ENCODE measurements at places on chromosomes 2 and 18. TPM values are rescaled to one million over a fixed set of nuclear protein-coding genes. Genes with fewer than 3 reads are reported as not detected.

The MYL12B gene
- 568 TPM for polyA plus RNA-seq

GRCh38 chr2:147204102-147204501 lies 640.7 kb upstream of the ACVR2A start:
- no peak for DNase-seq

- no peak for DNase-seq
Observed at GRCh38 chr2:86000131-86000937, 105.4 kb downstream of the POLR1A start.

- DNase-seq = no peak
Observed at GRCh38 chr2:201448061-201448460, 3.2 kb downstream of the TRAK2 start.

GRCh38 chr2:238096311-238097011 lies 3.7 kb upstream of the ESPNL start:
- no peak for DNase-seq

DNA sequence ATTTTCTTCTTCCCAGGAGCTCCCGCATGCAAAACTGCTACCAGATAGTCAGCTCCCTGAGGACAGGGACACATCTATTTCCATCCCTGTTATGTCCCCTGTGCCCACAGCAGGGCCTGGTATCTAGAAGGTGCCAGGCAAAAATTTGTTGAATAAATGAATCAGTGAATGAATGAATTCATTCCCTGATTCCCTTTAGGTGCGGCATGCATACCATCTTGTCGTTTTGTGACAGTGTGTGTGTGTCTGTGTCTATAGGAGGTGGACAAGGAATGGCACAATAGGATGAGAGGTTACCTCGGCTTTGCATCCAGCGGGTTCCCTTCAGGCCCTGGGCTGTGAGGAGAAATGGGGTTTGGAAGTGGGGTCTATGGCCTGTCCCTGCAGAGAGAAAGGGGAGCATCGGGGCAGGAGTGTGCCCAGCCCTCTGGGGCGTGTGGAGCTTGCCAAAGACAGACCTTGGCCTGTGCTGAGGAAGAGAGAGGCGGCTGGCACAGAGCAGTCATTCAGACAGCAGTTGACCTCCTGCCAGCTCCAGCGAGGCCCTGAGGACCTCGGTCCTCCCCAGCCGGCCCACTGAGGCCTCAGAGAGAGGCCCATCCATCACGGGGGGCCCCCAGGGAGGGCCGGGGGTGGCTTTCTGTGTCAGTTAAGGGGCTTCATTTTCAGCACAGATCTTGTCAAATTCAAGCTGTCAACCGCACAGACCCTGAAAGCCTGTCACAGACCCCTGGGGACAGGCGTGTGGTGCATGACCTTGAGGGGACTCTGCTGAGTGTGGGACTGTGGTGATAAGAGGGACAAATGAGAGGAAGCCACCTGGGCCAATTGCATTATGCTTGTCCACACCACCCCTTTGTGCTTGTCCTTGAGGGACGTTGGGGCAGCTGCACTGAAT lies 125.9 kb upstream of the CXCR4 start:
- DNase-seq = no peak

GRCh38 chr2:47519604-47520301 lies 116.8 kb downstream of the MSH2 start:
- DNase-seq = no peak

DNA sequence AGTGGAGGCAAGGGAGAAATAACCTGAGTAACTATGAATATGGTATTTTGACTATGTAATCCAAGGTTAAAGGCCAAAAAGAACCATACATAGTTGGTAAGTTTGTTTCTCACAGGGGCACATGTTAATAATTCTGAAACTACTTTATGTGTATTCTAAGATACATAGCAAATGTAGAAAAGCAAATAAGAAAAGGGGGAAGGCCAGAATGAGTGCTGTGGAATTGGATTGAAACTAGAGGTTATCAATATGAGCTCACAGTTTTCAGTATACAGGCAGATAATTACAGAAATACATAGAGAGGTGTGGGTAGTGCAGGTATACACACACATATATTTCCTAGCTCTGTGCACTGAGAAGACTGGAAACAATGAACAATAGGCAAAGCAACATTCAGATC lies 13.7 kb downstream of the INO80C start:
- DNase-seq = no peak

- no peak for DNase-seq
Observed at GRCh38 chr2:12929758-12930157, 213.0 kb downstream of the TRIB2 start.

- DNase-seq = no peak
Observed at GRCh38 chr2:128776461-128777195, 458.0 kb upstream of the HS6ST1 start.

The SOCS6 gene
- 29.7 TPM for polyA plus RNA-seq

DNA sequence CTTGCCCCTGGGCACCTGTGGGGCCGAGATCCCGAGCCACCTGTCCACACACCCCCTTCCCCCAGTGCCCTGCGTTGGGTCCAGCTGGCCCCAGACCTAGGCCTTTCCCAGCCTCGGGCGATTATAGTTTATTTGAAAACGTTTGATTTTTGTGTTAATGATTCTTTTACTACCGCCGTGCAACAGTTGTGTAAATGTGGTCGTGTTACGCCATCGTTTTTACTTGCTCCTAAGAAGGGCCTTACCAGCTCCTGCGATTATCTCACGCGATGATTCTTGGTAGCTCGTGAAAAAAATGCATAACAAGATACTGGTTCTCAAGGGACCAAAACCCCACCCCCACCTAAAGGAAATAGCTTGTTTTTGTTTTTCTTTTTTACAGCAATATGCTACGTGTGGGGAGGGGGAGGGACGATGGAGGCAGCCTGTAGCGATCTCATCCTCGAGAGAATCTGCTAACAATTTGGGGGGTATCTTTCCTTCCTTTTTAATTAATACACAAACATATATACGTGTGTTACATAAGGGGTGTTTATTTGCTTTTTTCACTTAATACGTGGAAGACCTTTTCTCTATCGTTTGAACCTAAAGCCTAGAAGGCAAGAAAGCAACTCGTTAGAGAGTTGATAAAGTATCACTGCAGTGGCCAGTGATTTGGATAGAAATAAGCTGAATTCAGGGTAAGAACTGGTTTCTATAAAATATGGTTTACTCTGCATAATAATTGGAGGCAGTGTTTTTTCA lies 1.0 kb downstream of the ZDBF2 start:
- no peak for DNase-seq

DNA sequence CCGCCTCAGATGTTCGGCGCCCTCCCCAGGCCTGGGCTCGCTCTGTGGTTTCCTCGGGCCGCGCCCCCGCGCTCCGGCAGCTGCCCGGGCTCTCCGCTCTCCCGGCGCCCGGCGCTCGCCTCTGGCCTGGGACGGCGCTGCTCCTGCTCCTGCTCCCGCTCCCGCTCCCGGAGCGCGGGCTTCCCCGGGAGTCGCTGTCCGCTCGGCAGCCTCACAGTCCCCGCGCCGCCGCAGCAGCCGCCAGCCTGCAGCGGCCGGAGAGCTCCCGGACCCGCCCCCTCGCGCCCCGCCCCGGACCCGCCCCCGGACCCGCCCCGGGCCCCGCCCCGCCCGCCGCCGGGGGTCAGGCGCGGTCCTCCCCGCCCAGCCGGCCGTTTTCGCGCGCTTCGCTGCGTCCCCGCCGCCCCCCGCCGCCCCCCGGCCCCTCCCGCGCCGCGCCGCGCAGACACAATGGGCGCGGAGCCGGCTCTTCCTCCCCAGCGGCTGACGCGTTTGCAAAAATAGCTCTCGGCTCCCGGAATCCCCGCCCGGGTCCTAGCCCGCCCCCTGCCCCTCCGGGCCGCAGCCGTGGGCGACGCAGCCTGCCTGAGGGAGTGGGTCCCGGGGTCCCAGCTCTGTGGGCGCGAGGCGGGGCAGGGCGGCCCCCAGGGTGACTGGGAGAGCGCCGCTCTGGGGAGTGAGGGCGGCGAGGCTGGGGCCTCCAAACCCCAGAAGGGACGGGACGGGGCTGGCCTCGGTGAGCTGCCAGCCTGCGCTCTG lies at the start of gene ARL4C:
Gene ARL4C (minus strand): TSS at position 247 of the 759 bp plus-strand sequence. CDS start 495 bp downstream, outside the sequence.
- DNase-seq = peak; percentile 76

GRCh38 chr2:43894743-43895142 lies 56.0 kb downstream of the ABCG8 start:
- no peak for DNase-seq

GRCh38 chr2:238167761-238168160 lies 9.0 kb downstream of the ERFE start:
- no peak for DNase-seq

DNA sequence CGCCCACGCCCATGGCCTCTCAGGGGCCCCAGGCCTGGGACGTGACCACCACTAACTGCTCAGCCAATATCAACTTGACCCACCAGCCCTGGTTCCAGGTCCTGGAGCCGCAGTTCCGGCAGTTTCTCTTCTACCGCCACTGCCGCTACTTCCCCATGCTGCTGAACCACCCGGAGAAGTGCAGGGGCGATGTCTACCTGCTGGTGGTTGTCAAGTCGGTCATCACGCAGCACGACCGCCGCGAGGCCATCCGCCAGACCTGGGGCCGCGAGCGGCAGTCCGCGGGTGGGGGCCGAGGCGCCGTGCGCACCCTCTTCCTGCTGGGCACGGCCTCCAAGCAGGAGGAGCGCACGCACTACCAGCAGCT lies 2.4 kb downstream of the B3GNT7 start:
- no peak for DNase-seq

The RIOK3 gene
- 93.5 TPM for polyA plus RNA-seq

- DNase-seq = no peak
Observed at GRCh38 chr2:151102226-151102625, 159.4 kb downstream of the RBM43 start.

DNA sequence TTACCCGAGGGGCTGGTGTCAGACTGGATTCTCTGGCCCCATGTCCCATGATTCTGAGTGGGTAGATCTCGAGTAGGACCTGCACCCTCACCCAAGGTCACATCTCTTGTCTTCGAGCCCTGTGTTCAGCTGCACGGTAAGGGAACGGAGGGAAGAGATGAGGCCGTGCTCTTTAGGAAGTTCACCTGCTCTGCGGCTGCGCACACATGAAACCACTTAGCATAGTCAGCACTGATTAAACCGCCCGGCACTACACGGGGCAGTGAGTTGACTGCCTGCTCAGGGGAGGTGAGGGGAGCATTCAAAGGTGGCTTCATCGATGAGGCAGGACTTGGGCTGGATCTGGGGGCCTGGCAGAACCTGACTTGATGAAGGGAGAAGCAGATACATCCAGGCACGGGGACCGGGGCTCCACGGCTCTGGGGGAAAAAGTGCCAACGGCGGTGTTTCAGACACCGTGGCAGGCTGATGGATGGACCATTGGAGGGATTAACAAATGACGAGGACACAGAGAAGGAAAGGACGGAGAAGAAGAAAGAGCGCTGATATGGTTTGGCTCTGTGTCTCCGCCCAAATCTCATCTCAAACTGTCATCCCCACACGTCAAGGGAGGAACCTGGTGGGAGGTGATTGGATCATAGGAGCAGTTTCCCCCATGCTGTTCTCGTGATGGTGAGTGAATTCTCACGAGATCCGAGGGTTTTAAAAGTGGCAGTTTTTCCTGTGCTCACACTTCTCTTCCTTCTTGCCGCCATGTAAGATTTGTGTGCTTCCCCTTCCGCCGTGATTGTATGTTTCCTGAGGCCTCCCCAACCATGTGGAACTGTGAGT lies 248.6 kb downstream of the CYP26B1 start:
- no peak for DNase-seq

The POLR1A gene
- polyA plus RNA-seq = 21.6 TPM

DNA sequence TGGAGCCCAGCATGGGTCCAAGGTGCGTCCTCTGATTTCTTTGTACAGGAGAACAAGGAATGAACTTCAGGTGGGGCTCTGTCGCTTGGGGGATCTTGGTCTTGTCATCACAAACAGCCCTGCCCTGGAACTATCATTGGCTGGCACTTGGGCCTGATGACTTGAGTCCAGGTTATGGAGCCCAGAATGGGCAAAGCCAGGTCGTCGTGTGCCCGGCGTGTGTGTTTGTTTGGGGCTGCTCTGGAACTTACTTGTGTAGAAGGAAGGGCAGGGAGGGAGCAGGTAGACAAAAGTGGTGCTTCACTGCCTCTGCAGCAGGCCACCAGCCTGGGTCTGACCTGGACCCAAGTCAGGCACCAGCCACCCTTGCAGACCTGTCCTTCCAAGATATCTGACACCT lies 306.3 kb upstream of the HS6ST1 start:
- DNase-seq = no peak

The RFX8 gene
- polyA plus RNA-seq = 0.50 TPM

DNA sequence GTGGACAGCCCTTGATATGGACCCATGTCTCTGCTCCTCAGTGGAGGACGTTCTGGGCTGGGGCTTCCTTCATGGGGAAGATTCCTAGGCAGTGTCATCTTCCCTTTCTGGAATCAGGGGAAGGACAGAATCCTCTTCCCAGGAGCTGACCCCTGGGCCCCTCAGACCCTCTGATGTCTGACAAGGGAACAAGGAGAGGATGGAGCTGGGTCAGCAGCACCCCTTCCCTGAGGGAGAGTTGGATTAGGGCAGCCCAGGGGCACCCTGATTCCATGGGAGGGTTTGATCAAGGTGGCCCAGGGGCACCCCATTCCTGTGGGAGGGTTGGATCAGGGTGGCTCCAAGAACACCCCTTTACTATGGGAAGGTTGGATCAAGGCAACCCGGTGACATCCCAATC lies 86.5 kb downstream of the ACKR3 start:
- DNase-seq = no peak

The PLEK gene
- 7.7 TPM for polyA plus RNA-seq

DNA sequence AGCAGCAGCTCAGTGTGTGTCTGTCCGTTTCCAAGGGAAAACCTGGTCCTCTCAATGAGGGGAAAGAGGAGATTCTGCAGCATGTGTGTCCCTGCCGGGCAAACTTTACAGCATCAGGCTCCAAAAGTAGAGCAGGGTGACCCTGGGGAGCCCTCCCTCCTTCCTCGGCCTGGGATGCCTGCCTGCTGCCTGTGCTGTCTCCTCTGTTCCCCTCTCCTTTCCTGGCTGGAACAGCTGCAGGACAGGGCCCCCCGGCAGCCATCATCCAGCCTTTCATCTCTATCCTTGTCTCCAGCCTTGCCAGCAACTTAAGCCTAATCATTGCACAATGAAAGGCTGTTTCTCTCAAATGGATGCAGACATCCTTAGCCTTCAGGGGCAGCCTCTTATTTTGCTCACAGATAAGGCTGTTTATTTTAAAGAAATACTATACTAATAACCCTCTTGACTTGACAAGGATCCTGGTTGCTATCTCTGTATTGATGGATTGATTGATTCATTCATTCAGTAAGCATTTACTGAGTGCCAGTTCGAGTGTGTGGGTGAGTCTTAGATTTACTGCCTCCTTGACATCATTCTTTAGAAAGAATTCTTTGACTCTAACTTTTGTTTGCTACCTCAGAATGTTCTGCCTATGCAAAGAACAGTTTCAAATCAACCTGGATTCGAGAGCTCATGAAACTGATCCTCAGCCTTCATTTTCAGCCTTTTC lies 40.6 kb upstream of the EDAR start:
- DNase-seq = no peak

Measured in renal cortex interstitium (tissue), 15 donors.